Right ventricle myocardium superior (tissue), 1 donor: ENCODE measurements at places on chromosomes 4 and X.
A peak's percentile ranks its signal among the peaks of the same experiment; 100 is the strongest.

GRCh38 chr4:30005995-30006394, 714.2 kb upstream of the PCDH7 start:
- no peak for DNase-seq

GRCh38 chr4:186935901-186936300, 212.2 kb upstream of the FAT1 start:
- no peak for DNase-seq

GRCh38 chr4:183907871-183908683, 3.0 kb downstream of the STOX2 start:
- DNase-seq, result no peak

DNA sequence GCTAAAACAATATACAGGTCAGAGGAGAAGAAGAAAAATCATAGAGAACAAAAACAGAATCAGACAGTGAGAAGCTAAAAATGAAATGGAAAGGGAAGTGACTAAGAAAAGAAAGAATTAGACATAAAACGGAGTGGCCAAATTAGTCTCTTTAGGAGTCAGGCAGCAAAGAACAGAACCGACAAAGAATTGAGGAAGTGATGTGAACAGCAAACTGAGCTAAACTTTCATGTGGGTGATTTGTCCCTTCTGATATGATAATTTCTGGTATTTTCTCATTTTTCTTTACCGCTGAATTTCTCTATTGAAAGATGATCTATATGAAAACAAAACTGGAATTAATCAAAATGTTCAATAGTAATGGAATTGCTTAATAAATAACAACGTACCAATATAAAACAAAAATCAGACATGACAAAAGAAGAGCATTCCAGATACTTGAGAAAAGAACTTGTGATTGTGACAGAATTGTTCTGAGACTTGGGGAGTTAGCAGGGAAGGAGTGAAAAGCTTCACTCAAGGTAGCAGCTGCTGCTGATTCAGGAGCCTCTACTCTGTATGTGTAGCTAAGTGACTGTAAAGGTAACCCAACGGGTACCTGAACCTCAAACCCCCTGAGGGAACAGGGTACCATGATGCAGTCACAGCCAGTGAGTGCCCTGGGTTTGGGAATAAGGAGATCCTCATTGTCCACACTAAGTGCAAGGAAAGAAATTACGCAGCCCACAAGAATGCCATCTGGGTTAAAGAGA, 8.8 kb downstream of the TAPT1 start:
- DNase-seq, result no peak

DNA sequence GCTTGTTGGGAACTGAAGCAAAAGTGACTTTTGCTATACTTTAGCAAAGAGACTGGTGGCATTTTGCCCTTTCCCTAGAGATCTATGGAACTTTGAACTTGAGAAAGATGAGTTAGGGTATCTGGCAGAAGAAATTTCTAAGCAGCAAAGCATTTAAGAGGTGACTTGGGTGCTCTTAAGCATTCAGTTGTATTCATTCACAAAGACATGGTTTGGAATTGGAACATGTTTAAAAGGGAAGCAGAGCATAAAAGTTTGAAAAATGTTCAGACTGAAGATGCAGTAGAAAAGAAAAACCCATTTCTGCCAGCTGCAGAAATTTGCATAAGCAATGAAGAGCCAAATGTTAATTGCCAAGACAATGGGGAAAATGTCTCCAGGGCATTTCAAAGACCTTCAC, 21.6 kb downstream of the AIMP1 start:
- no peak for DNase-seq

GRCh38 chr4:165761963-165762362, 111.1 kb upstream of the TLL1 start:
- no peak for DNase-seq

DNA sequence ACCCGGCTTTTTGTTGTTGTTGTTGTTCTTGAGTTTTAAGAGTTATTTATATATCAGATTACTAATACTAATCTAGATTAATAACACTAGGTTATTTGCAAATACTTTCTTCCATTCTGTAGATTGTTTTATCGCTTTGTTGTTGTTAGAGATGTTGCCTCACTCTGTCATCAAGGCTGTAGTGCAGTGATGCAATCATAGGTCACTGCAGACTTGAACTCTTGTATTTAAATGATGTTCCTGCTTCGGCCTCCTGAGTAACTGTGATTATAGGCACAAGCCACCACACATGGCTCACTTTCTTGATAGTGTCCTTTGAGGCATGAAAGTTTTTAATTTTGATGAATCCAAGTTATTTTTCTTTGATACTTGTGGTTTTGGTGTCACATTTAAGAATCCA, 129.0 kb downstream of the VSIG4 start:
- no peak for DNase-seq

GRCh38 chrX:153519569-153520286, 2.3 kb downstream of the ATP2B3 start:
- no peak for DNase-seq

GRCh38 chr4:54368281-54369265, 139.5 kb downstream of the PDGFRA start:
- no peak for DNase-seq

DNA sequence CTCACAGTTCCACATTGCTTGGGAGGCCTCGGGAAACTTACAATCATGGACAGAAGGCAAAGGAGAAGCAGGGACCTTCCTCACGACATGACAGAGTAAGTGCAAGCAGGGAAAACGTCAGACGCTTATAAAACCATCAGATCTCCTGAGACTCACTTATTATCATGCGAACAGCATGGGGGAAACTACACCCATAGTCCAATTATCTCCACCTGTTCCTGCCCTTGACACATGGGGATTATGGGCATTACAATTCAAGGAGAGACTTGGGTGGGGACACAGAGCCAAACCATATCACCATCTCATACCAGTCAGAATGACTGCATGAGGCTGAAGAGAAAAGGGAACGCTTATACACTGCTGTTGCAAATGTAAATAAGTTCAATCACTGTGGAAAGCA, 1066.9 kb upstream of the PCDH7 start:
- no peak for DNase-seq

- DNase-seq, result peak; percentile 21
Measured at GRCh38 chr4:8088966-8089491, 69.6 kb downstream of the ABLIM2 start.

DNA sequence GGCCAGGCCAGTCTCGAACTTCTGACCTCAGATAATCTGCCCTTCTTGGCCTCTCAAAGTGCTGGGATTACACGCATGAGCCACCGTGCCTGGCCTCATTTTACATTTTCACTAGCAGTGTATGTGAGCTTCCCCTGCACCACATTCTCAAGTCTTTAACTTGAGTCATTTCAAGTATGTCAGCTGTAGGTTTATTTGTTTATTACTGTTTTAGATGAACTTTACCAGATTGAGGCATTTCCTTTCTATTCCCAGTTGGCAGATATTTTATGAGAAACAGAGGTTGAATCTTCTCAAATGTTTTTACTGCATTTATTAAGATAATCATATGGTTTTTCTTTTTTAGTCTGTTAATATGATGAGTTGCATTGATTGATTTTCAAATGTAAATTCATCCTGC, 114.6 kb upstream of the SH3RF1 start:
- no peak for DNase-seq

- no peak for DNase-seq
Measured at GRCh38 chrX:150929058-150929457, 30.6 kb upstream of the CD99L2 start.

DNA sequence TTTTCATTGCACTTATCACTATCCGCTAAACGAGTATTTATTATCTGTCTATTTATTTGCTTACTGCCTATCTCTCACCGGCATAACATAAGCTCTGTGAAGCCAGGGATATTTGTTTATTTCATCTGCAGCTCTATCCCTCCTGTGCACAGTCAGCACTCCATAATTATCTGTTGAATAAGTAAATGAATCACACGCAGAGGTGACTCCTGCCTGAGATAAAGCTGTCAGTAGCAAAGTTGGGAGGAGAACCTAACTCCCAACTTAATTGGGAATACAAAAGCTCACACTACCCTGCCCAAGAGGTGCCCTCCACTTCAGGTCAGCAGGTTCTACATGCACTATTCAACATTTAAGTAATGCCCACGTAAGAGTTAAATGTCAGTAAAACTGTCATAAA, 85.7 kb downstream of the CORIN start:
- DNase-seq, result no peak

GRCh38 chr4:30919458-30919857, 199.3 kb downstream of the PCDH7 start:
- no peak for DNase-seq

GRCh38 chr4:36198068-36198808, 46.1 kb downstream of the ARAP2 start:
- no peak for DNase-seq

DNA sequence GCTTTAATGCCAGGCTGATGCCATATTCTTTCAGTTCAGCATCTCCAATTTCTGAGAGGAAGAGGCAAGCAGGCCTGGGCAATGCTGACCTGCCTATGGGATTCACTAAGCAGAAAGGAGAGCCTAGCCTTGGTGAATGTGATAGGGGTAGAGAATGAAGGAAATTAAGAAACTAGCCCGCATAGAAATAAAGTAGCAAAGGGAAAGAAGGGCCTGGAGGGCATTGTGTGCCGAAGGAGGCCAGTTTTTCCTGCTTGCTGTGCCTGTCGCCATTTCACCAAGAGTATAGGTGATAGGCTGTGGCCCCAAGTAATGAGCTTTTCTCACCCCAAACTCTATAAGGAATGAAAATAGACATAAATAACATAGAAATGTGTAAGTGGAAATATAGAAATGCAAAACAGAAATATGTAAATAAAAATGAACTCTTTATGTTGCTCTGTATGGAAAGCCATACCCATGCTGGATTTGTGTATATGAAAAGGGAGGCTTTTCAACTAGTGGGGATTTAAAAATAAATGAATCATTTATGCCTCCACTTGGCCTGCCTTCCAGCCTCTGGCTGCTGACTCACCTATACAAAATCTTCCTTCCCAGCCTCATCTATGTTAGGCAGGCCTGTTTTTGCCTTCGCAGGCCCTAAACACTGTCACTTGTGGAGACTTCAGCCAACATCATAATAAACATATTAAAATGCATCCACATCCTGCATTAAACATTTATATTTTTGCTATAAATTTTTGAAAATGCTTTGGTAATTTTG, 5.1 kb upstream of the OCRL start:
- no peak for DNase-seq

GRCh38 chr4:24795666-24796381, 451 bp downstream of the SOD3 start:
- DNase-seq, result no peak

DNA sequence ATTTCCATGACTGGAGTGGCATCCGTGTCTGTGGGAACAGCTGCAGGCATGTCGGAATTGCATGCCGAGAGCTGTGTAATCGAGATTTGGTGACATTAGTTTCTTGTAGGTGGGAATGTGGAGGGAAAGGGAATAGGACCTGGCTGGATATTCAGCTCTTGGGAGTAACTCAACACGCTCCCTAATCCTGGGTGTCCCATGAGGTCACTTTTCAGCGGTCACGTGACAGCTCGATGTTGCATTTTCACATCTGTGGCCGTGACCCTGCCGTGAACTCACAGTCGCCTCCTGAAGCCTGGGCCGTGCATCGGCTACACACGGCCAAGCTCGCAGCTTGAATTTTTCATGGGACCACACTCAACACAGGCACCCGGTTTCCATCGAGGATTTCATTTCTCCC, 25.8 kb upstream of the PSAPL1 start:
- DNase-seq, result peak; percentile 56

DNA sequence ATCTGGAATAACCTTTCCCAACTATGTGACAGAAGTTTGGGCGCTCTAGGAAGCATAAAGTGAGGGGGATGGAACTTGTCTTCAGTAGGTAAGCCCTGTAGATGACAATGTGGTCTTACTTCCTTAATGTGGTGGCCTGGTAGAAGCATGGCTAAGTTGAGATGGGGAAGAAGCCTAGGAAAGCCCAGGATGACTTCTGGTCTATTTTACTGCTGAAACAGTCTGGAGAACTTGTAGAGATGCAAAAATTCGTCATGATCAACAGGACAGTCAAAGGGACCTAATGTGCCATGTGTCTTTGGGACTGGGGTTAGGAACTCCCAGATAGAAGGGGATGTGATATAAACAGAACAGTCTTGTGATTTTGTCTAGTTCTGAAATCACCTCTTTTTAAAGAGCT, 40.8 kb downstream of the CCNG2 start:
- no peak for DNase-seq

DNA sequence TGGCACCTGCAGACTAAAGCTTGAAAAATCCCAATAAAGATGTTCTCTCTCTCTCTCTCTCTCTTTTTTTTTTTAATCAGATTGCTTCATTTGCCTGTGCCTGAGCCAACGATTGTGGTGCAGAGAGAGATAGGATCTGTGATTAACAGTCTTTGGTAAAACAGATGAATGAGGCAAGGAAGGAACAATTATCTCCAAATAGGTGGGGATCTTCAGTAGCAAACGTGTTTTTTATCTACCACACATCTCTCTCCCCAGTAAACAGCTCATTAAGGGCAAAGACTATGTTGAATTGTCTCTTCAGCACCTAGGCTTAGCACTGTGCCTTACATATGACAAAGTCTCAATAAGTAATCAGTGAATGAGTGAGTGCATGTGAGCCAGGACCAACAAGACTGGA, 96.3 kb downstream of the SMIM20 start:
- DNase-seq, result no peak

DNA sequence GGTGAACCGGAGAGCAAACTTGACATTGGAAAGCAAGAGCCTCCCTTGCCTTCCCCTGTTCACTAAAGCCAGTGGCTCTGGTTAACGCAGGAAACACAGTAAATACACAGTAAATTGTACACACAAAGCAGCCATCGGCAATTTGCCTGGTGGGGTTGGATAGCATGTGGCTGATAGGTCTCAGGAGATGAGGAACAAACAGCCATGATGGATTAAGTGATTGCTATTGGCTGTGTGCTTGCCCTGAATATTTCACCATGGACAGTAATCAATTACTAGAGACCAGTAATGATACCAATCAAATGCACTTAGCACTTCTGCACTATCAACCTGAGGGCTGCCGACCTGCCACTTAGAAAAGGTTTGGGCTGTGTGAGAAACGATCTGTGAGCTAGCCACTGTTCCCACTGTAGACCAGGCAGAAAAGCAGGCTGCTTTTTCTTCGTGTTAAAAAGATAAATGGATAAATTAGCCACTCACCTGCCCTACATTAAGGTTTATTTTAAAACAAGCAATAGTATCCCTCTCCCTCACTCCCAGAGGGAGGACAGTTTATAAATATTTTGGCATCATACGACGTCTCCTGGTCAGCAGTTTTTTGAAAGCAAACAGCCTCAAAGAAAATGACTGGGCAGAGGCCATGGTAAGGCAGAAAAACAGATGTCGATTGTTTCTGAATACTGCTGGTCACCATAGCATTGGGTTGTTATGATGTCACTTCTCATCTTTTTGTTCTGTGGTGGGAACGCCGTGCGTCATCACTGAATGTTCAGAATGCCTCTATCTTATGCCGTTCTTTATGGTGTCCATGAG, 167.1 kb downstream of the MAML3 start:
- DNase-seq, result no peak

GRCh38 chr4:176440698-176441097, 120.9 kb downstream of the SPCS3 start:
- no peak for DNase-seq

DNA sequence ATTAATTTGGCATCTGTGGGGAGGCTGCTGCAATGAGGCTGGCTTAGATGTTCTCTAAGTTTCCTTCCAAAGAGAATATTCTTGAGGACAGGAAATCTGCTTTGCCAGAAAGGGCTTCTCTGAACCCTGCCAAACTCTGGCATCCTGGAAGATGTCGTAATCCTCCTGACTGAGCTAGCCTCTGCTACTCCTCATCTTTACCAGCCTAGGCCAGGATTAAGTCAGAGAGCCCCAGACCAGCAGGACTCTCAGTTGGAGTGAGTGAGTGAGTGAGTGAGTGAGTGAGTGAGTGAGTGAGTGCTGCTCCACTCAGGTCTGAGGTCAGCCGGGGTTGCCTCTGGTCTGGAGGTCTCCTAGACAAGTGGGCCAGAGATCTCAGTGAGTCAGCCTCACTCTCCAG, 104.9 kb upstream of the SOD3 start:
- DNase-seq, result no peak

GRCh38 chrX:20515841-20516461, 249.2 kb upstream of the RPS6KA3 start:
- no peak for DNase-seq
